Panc1 (cell line): ENCODE measurements at places on chromosomes 5 and 9. TPM values are rescaled to one million over a fixed set of nuclear protein-coding genes. Genes with fewer than 3 reads are reported as not detected.

C5orf58 gene
- total RNA-seq: 0.15 TPM

OR13C4 gene
- total RNA-seq: not detected

OLFM1 gene
- 0.39 TPM for total RNA-seq

LHX6 gene
- 0.62 TPM for total RNA-seq

RNF183 gene
- total RNA-seq: not detected
